ENCODE measurements at places on chromosomes 12 and 14.

DNA sequence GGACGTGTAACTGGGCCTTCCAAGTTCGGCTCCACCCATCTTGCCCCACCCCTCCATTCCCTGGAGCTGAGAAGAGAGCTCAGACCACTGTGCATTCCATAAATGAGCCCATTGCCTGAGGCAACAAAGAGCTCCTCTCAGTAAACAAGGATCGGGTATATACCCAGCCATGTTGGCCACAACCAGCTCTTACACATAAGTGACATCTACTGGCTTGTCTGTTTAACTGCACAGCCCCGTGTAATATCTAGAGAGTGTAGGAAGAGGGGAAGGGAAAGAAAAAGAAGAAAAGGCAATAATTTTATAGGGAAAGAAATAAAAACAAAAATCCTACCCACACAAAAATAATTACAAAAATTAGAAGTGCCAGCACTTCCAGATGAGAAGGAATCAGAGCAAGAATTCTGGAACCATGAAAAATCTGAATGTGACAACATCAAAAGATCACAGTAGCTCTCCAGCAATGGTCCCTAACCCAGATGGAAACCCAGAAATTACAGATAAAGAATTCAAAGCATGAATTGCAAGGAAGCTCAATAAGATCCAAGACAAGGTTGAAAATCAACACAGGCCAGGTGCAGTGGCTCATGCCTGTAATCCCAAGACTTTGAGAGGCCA is 308.1 kb downstream of the RPAP3 start:
- DNase-seq: no peak

DNA sequence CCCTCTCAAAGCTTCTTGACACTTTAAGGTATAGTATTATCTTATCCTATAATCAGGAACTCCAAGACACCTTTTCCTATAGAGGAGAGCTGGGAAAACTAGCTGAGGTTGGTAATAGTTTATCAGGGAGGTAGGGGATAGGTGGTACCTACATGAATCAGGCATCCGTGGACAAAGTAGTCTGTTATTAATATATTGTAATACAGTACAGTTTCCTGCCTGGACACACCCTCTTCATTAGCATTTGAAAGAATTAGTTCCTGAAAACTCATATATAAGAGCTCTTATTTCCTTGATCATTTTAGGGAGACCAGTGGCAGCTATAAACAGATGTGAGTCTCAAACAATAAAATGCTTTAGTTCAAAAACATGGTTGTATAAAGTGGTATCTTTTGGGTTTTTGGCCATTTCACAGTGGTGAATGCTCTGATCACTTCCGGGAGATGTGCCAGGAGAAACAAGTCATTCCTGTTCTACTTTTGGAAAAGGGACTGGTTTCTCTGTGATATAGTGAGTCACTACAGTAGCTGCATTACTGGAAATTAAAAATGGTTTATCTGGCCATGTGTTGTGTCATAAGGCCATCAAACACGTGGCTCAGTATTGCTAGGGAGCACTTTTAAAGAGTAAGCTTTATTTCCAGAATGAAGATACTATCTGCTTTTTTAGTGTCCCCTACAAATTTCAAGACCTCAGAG is 98.1 kb downstream of the KLRB1 start:
- DNase-seq: no peak

DNA sequence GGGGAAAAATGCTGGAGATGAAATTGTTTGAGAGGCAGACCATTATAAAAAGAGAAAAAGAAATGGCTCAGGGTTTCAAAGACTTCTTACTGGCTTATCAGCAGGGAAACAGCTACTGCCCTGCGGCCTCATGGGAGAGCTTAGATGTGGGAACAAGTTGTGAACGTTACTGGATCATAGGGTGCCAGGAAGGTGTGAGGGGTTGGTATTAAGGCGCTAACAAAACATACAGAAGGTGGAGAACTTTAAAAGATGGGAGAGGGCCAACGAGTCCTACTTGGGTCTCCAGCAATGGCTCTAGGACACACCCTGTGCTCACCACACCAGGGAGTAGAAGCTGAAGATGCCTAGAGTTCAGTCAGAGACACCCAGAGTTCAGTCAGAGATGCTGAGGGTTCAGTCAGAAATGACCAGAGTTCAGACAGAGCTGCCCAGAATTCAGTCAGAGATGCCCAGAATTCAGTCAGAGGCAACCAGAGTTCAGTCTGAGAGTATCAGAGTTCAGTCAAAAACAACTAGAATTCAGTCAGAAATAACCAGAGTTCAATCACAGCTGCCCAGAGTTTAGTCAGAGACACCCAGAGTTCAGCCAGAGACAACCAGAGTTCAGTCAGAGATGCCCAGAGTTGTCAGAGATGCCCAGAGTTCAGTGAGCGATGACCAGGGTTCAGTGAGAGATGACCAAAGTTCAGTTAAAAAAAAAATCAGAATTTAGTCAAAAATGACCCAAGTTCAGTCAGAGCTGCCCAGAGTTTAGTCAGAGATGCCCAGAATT is 1103.6 kb downstream of the BCL11B start:
- DNase-seq: no peak

- no peak for DNase-seq
Observed at GRCh38 chr12:76038176-76038575, 6.6 kb upstream of the PHLDA1 start.

DNA sequence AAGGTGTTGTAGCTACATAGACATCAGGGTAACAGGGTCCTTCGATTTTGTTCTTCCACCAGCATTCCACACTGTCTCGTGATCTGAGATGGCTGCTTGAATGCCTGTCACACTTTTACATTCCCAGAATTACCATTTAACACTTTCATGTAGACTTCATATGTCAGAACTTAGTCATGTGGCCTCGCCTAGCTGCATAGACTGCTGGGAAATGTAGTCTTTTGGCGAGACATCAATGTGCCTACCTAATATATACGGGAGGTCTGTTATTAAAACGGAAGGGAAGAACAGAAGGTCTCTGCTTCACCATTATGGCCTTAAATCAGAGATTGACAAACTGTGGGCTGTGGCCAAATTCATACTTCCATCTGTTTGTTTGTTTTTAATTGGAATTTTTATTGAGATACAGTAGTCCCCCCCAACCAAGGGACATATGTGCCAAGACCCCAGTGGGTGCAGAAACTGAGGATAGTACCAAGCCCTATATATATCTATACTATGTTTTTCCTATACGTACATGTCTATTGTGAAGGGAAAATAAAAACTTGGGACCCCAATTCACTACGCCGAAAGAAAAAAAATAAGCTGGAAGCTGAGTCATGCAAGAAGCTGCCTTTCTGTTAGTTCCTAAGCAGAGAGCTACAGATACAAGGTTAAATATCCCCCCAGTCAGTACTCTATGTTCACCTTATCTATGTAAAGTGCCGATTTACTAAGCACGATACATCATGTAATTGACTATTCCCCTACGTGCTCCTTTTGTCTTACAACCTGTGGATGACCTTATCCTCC is 11.3 kb upstream of the HRK start:
- no peak for DNase-seq

GRCh38 chr12:112046003-112046402 is 32.8 kb downstream of the ERP29 start:
- DNase-seq: no peak

DNA sequence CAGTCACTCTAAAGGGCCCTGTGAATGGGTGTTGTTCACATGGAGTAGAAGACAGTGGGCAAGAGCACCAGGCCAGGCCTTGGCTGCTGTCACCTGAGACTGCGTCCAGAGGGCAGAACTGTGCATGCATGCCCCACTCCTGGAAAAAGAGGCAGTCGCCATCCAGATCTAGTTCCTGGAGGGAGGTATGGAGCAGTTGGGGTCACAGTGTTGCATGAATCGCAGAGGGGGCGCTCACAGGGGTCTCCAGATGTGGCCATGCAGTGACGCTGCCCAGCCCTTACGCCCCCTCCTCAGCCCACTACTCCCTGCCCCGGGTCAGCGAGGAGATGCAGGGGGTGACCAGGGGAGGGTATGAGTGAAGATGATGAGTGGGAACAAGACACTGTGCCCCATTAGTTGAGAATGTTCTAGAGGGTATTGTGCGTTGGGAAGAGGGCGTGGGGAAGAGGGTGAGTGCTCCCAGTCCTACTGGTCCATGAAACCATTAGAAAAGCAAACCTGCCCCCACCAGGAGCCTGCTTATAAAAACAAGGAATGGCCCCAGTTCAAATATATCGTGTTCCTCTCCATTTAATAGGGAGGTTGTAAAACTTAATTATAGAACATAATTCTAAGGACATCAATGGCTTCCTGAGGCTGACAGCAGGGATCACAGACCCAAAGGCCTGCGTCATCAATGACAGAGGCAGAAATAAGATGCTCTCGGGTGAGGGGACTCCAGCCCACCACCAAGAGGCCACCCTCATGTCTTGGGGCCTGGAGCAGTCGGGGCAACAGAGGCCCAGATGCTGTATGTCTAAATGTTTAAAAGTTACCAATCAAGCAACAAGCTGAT is 32.2 kb upstream of the BCL7A start:
- no peak for DNase-seq

- DNase-seq: no peak
Observed at GRCh38 chr14:70753518-70753953, 55.8 kb downstream of the MAP3K9 start.

GRCh38 chr14:63268771-63269170 is 50.0 kb downstream of the GPHB5 start:
- no peak for DNase-seq

GRCh38 chr14:61627612-61628011 is 67.7 kb upstream of the HIF1A start:
- no peak for DNase-seq

DNA sequence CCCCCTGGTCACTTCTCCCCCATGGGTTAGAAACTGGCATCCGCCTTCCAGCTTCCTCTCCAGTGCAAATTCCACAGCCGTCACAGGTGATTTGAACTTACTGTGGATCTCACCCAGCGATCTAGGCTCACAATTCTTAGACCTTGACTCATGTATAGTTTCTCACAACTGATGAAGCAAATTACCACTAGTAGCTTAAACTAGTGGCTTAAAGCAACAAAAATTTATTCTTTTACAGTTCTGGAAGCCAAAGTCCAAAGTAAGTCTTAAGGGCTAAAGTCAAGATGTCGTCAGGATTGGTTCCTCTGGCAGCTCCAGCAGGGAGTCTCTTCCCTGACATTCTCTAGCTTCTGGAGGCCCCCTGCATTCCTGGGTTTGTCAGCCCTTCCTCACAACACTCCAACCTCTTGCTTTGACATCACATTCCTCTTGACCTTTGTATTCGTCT is 117.4 kb downstream of the KTN1 start:
- DNase-seq: no peak

Data from effector memory CD8-positive, alpha-beta T cell (primary cell).